ENCODE measurements at places on chromosomes 2 and 18. TPM values are rescaled to one million over a fixed set of nuclear protein-coding genes. Genes with fewer than 3 reads are reported as not detected.

DNA sequence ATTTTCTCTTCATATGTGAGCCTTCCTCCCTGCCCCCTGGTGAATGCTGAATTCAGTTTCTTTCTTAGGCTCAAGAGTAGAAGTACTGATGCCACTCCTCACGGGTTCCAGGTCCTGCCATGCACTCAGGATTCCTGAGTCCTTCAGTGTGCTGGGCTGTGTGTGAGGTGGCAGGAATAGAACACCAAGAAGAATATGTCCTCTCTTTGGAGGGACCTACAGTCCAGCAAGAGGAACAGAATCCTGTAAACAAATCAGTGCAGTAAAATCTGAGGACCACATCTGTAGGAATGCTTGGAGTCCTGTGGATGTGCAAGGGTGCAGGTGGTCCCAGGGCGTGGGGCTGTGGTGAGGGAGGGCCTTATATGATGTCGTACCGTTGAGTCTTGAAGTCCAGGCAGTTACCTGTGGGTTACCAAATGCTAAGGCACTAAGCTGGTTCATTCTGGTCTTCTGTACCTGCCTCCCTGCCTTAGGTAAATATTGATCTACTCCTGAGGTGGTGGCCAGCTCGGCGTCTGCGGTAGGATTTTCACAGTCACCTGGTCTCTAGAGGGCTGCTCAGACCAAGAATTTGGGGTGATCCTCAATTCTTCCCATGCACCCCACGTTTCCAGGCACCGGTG, 5.5 kb downstream of the ASAP2 start:
- DNase-seq: no peak

TMEM198 gene
- 12.6 TPM for total RNA-seq

- no peak for DNase-seq
Observed at GRCh38 chr18:25229920-25230319, 122.0 kb downstream of the ZNF521 start.

- no peak for DNase-seq
Observed at GRCh38 chr2:37618326-37618725, 53.1 kb downstream of the CDC42EP3 start.

ELMOD3 gene
- total RNA-seq: 40.8 TPM
